ENCODE measurements at places on chromosomes 1 and 21.

GRCh38 chr1:47992720-47993415 is 4.3 kb downstream of the TRABD2B start:
- DNase-seq, result no peak

- DNase-seq, result no peak
Measured at GRCh38 chr1:70318191-70318590, 36.3 kb downstream of the ANKRD13C start.

- DNase-seq, result no peak
Measured at GRCh38 chr21:46171996-46172862, 12.0 kb downstream of the SPATC1L start.

- DNase-seq, result no peak
Measured at GRCh38 chr1:164880199-164880598, 321.2 kb downstream of the PBX1 start.

GRCh38 chr1:20790785-20791184 is 3.7 kb upstream of the HP1BP3 start:
- DNase-seq, result no peak

DNA sequence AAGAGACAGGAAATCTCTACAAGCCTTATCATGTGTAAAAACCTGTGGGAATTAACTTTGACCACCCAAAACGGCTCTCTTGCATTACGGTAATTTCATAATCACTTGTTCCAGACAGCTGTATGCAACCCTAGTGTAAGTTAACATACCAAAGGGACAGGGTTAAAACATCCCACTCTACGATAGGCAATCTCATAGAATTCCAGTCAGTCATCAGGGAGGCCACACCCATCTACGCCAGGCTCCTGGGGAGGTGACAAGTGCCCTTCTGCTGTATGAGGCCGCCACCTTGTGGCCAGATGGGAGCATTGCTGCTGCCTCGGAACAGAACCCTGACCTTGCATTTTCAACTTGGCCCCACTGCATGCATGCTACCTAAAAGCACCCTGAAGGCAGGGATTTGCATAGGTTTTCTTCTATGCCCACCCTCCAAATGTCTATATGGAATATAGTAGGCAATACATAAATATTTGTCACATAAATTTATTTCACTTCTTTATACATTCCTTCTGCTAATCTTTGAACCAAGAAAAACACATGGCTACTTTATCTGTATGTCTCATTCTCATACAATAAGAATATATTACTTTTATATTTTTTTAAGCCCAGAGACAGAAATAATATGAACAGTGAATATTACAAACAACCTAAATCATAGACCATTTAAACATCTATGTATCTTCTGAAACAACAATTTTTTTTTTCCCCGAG is 12.6 kb downstream of the HSF2BP start:
- peak; percentile 89 for DNase-seq

DNA sequence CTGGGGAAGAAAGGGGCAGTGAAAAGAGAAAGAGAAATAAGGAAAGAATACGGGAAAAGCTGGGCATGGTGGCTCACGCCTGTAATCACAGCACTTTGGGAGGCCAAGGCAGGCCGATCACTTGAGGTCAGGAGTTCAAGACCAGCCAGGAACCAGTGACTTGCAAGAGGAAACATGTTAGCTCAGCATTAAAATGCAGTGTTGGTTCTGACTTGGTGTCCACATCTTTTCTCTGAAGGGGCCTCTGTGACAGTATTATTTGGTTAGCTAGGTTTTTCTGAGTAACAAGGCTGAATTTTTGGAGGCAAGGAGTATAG is 26.8 kb downstream of the IER5 start:
- DNase-seq, result no peak

GRCh38 chr1:36925251-36925650 is 109.1 kb downstream of the GRIK3 start:
- no peak for DNase-seq

DNA sequence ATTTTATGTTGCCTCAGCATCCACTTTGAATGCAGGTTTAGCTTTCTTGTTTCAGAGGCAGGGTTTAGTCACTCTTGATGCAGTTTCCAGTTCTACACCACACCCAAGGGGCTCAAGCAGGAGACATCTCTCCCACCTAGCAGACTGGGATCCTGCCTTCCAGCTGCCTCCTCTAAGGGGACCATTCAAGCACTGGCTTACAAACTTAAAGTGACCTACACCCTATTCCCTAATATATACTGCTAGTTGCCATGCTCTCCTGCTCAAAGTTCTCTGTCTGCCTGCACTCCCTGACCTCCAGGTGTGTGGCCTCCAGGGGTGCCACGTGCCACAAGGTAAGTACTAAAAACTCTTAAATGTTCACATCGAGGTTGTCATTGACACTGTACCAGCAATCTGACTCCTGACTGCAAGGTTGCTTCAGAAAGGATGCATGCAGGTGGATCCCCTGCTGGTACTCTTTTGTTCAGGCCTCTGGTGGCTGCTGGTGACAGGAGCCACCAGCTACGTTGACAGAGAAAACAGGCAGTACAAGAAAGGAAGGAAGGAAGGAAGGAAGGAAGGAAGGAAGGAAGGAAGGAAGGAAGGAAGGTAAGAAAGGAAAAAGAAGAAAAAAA is 185.9 kb downstream of the COQ8A start:
- DNase-seq, result no peak

GRCh38 chr1:205519541-205520131 is 15.2 kb downstream of the CDK18 start:
- no peak for DNase-seq

DNA sequence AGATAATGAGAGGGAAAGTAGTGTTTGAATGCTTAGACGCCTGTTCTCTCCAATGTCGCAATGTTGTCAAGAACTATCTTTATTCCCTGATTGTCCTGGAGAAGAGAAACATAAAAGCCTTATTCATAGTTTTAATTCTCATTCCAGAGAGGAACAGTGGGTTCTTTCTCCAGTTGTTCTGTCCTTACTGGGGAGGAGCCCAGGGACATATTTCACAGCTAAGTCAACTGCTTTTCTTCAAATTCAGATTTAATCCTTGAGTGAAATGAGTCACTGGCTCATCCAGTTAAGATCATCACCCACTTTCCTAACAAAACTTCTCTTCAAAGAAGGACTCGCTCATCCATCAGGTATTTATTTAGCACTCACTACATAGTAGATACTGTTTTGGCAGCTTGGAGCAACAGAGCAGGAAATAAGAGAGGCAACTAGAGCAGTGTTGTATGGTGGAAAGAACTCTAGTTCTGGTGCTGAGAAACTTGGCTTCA is 365.7 kb upstream of the USP24 start:
- DNase-seq, result peak; percentile 93

GRCh38 chr1:89758156-89758555 is 62.7 kb upstream of the LRRC8D start:
- DNase-seq, result no peak
